ENCODE measurements at places on chromosomes 12 and 14. TPM values are rescaled to one million over a fixed set of nuclear protein-coding genes. Genes with fewer than 3 reads are reported as not detected.

- DNase-seq = no peak
Measured at GRCh38 chr14:100893760-100894159, 9.8 kb downstream of the RTL1 start.

DNA sequence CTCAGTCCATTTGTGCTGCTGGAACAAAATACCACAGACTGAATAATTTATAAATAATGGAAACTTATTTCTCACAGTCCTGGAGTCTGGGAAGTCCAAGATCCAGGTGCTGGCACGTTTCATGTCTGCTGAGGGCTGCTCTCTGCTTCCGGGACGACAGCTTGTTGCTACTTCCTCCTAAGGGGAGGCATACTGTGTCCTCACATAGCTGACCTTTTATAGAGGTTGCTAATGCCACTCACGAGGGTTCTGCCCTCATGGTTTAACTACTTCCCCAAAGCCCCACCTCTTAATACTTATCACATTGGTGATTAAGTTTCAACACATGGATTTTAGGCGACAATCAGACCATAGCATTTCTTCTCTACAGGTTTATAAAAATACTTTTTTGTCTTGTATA, 411.1 kb downstream of the NRXN3 start:
- no peak for DNase-seq

DNA sequence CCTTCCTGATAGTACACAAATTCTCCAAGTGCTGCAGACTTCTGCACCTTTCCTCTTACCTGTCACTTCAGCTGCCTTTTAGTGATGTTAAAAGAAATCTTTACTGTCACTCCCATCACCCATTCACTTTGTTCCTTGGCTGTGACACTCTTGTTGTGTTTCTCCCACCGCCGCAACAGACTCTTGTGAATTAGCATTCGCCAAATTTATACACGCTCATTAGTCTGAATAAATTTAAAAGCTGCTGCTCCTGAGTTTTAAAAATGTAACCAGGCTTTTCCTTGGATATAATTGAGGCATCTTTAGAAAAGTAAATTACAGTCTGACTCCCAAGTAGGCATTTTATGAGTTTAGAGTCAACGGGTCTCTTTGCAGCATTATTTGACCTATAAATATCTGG, 1197.9 kb downstream of the BCL11B start:
- no peak for DNase-seq

The VWF gene
- not detected for total RNA-seq

- DNase-seq = no peak
Measured at GRCh38 chr12:90173499-90174197, 465.0 kb upstream of the ATP2B1 start.

GRCh38 chr12:8913702-8914032, 642 bp upstream of the PHC1 start:
- DNase-seq = no peak

GRCh38 chr12:131908092-131909080, 14.0 kb downstream of the ULK1 start:
- no peak for DNase-seq

DNA sequence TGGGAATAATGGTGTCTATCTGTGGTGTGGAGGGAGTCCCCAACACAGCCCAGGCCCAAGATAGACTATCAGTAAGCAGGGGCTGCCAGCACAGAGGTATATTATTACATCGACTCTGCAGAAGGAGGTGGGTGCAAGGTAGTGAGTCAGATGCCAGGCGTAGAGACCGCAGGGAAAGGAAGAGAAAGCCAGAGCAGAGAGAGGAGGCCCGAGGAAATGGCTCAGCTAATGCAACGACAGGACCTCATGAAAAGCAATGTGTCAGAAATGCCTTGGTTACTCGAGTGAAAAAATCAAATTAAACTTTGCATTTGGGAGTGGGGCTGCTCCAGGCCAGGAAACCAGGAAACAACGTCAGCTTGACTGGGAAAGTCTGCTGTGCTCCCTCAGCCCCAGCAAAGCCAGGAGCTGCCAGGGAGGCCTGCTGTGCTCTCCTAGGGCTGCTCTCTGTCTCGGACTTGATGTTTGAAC, 173.2 kb downstream of the SUDS3 start:
- no peak for DNase-seq

Data from activated T-helper 2 cell treated with anti-CD3 and anti-CD28 coated beads, Interferon-gamma antibody, Interleukin-2, Interleukin-4, amounts not matched to agents 10 μg/mL and 5 μg/mL and 100 μg/mL, durations not matched to agents 14 hours and 24 hours and 36 hours (primary cell).